RCC 7860 (cell line): ENCODE measurements at places on chromosomes 2 and 18.

DNA sequence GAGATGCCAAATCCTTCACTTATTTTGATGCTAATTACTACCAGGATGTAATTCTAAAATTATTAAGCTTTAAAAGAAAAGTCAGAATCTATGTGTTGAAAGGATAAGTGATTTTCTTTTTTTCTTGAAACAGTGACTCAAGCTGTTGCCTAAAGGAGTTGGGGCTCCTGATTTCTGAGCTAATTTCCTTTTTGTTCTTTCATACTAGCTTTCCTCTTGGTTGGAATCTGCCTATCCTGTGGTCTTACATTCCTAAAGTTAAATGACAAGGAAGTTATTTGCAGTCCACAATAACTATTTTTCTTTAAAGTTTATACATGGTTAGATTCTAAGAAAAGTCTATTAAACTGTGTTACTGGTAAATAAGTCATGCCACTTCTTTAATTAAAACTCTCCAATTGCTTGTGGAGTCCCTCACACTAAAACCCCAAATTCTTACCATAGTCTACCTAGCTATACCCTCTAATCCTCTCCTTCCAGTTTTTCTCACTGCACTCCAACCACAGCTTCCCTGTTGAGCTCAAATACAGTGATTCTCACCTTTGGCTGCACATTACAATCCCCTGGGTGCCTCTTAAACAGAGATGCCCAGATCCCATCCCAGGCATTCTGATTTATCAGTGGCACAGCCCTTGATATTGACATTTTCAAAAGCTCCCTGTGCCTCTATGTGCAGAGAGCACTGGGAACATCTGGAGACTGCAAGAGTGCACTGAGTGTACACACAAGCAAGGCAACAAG lies 63.3 kb upstream of the EFEMP1 start:
- peak; percentile 30 for DNase-seq

DNA sequence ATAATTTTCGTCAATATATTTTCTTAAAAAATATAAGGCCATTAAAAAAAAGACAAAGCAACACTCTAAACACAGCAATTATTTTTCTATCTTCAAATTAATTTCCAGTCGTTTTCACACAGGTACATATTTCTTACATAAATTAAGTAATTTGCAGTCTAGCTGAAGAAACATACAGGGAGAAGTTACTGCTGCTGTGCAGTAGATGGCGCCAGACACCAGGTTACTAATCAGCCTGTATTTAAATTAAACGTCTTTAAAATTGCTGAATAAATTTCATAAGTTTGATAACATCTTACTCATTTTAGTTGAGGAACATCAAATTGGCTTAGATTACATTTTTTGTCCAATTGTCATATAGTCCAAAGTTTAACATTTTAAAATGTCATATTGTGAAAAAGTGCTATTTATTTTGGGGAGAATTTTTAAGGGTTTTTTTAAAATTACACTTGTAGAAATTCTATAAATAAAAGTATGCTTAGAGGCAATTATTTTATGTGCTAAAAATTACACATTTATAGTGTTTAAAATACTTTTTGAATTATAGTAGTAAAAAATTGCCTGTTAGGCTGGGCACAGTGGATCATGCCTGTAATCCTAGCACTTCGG lies 88.4 kb downstream of the PMAIP1 start:
- DNase-seq = peak; percentile 27

DNA sequence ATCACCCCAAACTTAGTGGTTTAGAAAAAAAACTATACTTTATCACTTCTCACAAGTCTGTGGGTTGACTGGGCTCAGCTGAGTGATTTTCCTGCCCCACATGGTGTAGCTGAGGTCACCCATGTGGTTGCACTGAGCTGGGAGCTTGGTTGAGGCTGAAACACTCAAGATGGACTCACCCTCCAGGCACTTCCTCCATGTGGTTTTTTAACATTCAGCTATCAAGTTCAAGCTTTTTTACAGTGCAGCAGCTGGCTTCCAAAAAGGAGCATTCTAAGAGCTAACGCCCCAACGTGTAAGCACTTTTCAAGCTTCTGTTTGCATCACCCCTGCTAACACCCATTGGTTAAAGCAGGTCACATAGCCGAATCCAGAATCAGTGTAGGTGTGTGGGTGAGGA lies 105.9 kb upstream of the CREB1 start:
- peak; percentile 92 for DNase-seq

GRCh38 chr18:32315881-32316280 lies 126.0 kb downstream of the MEP1B start:
- no peak for DNase-seq

DNA sequence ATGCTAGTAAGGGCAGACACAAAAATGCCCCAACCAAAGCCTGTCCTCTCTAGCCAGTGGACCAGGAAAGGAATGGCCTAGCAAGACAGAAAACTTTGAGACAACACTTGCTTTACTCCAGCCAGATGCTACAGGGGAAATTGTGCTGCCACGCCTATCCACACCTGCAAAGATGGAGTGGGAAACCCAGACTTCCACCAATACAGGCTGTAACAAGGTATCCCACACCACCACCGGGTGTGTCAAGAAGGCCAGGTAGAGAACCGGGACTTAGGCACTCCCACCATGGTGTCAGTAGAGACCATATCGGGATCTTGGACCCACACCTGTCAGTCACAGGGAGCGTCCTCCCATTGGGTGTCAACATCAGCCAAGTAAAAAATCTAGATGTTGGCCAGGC lies 16.2 kb upstream of the ESPNL start:
- DNase-seq = no peak

GRCh38 chr2:236872015-236872414 lies 213.7 kb upstream of the COPS8 start:
- no peak for DNase-seq

- no peak for DNase-seq
Observed at GRCh38 chr18:48926420-48926857, 24.3 kb downstream of the SMAD7 start.

- no peak for DNase-seq
Observed at GRCh38 chr18:53070788-53071187, 730.8 kb downstream of the DCC start.

GRCh38 chr2:238239543-238239862 lies 335 bp downstream of the HES6 start:
- peak; percentile 16 for DNase-seq

DNA sequence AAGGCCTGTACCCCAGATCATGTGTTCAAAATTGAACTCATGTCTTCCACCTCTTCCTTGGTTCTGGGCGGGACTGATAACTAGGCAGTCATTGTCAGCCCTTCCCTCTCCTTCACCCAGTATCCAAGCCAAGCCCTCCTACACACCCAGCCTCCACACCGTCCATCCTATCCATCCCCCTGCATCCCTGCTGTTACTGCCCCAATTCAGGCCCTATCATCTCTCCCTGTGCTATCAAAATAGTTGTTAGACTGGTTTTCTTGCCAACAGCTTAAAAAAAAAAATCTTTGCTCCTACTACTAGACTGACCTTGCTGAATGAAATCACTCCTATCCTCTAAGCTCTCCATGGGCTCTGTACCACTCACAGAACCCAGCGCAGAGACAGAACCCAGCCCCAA lies 32.8 kb downstream of the TGFA start:
- DNase-seq = no peak

DNA sequence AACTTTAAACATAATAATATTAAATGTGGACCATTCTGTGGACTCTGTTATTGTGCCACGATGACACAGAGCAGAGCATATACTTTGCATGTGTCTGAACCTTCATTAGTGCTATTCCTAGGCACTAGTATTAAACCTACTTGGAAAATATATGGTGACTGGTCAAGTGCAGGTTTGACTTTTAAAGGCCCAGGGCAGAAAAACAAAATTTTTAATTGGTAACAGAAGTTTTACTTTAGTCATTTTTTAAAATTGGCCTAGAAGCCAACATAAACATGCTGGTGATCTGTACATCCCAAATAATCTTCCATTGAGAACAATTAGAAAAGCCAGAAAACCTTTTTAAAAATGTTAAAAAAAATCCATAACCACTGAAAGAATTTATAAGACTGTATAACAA lies 16.6 kb downstream of the LDAH start:
- DNase-seq = no peak

DNA sequence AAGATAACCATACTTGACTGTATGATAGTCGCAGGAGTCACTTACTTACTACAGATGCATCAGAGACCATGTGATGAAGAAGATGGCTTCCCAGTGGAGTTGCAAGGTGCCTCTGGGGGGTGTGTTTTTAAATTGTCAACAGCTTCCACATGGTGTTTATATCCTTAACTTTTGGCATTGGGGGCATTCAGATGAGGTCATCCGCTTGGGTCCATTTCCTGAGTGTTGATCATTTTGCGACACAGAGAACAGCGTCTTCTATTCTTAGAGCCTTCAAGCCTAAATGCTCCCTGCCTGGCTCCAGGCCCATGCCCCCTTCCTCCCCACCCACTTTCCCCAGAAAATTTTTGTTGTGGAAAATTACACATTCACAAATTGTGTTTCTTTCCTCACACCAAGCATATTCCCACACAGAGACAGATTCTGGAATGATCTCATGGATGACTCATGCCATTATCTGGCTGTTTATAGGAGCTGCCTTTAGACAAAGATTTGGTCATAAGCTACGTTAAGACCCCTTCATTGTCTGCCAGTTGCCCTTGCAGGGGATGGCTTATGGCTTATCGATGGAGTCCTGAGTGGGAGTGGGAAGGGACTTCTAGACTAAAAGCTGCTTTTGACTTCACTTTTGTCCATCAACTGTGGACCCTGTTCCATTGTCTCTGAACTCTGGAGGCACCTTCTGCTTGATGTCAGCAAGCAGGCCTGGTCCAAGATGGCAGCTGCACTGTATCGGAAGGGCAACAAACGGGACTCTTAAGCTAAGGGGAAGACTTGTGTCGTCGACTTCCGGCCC lies 91.8 kb downstream of the CABLES1 start:
- DNase-seq = peak; percentile 24

GRCh38 chr2:150076281-150076680 lies 411.2 kb downstream of the RND3 start:
- DNase-seq = peak; percentile 69

- no peak for DNase-seq
Observed at GRCh38 chr2:8658064-8658862, 23.6 kb upstream of the ID2 start.

- DNase-seq = peak; percentile 46
Observed at GRCh38 chr2:49914281-49914680, 760.0 kb upstream of the FSHR start.

GRCh38 chr2:157311706-157312105 lies 13.9 kb downstream of the ERMN start:
- DNase-seq = no peak

GRCh38 chr2:74693213-74693612 lies 39.2 kb downstream of the SEMA4F start:
- no peak for DNase-seq

GRCh38 chr2:203870481-203870880 lies 2.9 kb downstream of the CTLA4 start:
- DNase-seq = no peak

GRCh38 chr2:178230396-178230795 lies 36.1 kb downstream of the OSBPL6 start:
- DNase-seq = no peak

- DNase-seq = no peak
Observed at GRCh38 chr2:120384486-120385354, 38.8 kb downstream of the INHBB start.

DNA sequence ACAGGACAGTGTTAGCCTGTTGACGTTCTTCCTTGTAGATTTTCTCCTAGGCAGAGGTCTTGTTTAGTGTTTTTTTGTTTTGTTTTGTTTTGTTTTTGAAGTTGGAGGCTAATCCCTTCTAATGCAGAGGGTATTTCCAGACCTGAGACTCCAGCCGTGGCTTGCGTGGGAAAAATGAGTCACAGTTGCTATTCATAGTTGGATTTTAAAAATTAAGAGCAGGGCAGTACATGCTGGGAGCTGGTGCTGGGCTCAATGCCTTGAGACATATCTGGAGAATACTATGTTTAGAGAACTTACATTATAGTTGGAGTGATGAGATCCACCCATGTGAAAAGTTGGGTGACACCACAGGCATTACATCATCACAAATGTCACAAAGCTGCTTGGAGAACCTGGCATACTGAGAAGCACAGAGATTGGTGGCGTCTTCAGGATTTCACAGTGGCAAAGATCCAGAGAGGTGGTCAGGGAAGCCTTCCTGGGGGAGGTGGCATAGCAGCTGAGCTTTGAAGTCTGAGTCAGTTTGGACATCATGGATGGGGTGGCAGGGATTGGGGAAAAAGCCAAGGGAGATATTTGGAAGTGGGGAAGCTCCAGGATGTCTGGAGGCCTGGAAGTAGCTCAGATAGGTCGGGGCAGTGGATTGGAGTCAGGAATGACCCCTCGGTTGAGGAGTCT lies 249.4 kb downstream of the LOXHD1 start:
- DNase-seq = no peak

- DNase-seq = no peak
Observed at GRCh38 chr2:32614084-32614483, 13.8 kb upstream of the TTC27 start.

GRCh38 chr2:221334481-221335218 lies 237.5 kb downstream of the EPHA4 start:
- DNase-seq = no peak

GRCh38 chr2:205656941-205657340 lies 25.4 kb upstream of the NRP2 start:
- DNase-seq = no peak

DNA sequence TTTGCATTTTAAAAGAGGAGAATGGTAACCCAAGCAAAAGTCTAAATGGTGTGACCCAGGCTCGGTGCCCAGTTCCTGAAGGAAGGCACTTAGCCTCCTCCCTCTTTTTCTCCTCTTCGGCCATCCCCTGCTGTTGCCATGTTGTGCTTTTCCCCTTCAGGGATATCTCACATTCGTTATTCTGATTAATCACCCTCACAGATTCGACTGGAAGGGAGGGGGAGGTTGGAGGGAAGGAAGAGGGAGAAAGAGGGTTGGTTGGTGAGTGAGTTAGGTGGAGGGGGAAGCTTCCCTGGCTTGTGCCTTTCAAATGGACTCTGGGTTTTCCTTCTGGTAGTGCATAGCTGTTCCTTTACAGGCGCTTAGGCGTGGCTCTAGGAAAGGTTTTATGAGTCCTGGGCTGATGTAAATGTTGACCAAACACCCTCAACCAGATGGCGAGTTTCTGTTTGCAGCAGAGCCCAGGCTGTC lies 39.0 kb upstream of the LYPD6B start:
- no peak for DNase-seq

DNA sequence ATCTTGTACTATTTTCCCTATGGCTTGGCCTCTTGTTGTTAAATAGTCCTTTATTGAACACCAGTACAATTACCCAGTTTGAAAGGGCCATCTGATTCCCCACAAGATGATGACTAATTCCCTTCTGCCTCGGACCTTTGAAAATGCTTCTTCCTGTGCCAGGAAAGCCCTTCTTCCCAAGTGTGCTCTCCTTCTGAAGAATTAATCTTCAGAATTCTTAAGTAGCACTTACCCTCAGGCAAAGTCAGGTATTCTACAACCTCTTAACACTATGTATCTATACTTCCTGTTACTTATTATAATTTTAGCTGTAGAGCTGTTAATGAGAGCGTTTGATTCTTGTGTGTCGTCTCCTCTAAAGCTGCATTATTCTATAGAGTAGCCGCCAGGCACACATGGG lies 28.6 kb upstream of the MEX3C start:
- no peak for DNase-seq

- DNase-seq = no peak
Observed at GRCh38 chr2:100482741-100483140, 12.5 kb downstream of the NMS start.

GRCh38 chr2:182366628-182367027 lies 60.2 kb downstream of the PDE1A start:
- no peak for DNase-seq

GRCh38 chr2:239240414-239240881 lies 160.4 kb downstream of the HDAC4 start:
- no peak for DNase-seq

- no peak for DNase-seq
Observed at GRCh38 chr2:49514201-49514600, 359.9 kb upstream of the FSHR start.
